ENCODE measurements at places on chromosomes 6 and 20.

GRCh38 chr6:142823256-142823902 lies 121.6 kb downstream of the HIVEP2 start:
- DNase-seq: no peak

DNA sequence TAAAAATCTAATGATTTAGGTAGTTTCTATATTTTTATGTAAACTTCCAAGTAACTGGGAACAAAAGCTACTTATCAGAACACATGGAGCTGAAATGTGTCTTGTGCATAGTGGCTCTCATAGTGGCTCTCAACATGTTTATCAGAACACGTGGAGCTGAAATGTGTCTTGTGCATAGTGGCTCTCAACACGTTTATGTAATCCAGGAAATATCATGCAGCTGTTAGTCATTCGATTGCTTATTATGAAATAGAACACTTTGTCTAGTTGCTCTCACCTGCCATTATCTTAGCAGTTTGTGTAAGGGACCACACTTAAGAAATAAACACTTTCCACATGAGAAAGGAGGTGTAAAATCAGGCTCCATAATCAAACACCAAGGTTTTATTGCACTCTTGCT lies 119.2 kb upstream of the ASCC3 start:
- DNase-seq: no peak

GRCh38 chr6:35894776-35895175 lies 26.1 kb downstream of the SRPK1 start:
- no peak for DNase-seq

GRCh38 chr20:18360635-18361034 lies 72.3 kb downstream of the ZNF133 start:
- DNase-seq: no peak

DNA sequence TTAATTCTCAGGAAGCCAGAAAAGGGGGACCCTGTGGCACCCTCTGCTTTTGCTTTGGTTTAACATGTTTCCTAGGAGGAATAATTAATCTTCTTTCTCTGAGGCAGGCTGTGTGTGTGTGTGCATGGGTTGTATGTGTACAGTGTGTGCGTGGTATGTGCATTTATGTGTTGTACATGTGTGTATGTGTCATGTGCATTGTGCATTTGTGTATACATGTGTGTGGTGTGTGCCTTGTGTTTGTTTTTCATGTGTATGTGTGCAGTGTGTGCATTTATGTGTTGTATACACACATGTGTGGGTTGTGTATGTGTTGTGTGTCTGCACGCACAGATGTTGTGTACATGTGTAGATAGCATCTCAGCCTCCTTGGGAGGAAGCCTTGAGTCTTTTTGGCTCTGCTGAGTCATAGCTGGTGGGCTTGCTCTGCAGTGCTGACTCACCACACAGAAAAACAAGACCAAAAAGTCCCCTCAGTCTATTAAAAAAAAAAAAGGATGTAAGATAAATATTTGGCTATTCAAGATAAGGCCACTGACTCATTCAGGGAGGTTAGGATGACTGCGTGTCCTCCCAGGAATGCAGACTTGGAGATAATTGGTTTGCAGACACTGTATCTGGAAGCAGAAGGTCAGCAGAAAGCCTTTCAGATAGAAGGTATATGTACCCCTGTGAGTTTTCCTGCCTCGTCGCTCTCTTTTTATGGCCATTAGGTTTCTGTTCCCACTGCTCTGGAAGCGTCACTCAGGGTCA lies 58.6 kb downstream of the SYNJ2 start:
- DNase-seq: no peak

DNA sequence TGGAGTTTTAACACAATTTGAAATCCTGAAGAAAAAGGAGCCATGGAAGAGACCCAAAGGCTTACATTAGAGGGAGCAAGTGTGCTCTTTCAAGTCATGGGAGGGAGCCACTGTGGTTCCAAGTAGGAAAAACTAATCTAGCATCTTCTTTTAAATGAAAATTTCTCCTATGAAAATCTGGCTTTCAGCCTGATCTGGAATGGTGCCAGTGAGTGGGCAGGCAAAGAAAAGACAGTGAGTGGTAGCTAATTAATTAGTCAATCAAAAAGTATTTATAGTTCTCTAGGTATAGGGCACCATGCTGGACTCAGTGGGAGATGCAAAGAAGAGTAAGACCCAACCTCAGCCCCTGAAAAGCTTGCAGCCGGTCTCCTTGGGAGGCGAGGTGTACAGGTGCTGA lies 21.9 kb downstream of the CAP2 start:
- no peak for DNase-seq

GRCh38 chr6:134240665-134241431 lies 77.1 kb downstream of the SGK1 start:
- no peak for DNase-seq

- DNase-seq: no peak
These were observed 2.7 kb upstream of the RAET1L start for GRCh38 chr6:150027806-150028565.

All from cerebellar cortex (tissue), 1 donor.